Endothelial cell of coronary artery (primary cell): ENCODE measurements at places on chromosomes 13 and 19. TPM values are rescaled to one million over a fixed set of nuclear protein-coding genes. Genes with fewer than 3 reads are reported as not detected.

Gene KLK12
- total RNA-seq, result not detected in 2 replicates

Gene ZNF587
- 26.0 and 31.2 TPM in 2 replicates for total RNA-seq

Gene TPGS1
- total RNA-seq, result 26.5 and 27.4 TPM in 2 replicates

Gene CYP4F11
- total RNA-seq, result not detected in 2 replicates

Gene ZNF285
- total RNA-seq, result 2.8 and 4.7 TPM in 2 replicates

Gene LILRB3
- total RNA-seq, result not detected in 2 replicates
